ENCODE measurements at places on chromosomes 5 and 9. TPM values are rescaled to one million over a fixed set of nuclear protein-coding genes. Genes with fewer than 3 reads are reported as not detected.

The DNAJC18 gene
- 14.3 TPM for total RNA-seq

DNA sequence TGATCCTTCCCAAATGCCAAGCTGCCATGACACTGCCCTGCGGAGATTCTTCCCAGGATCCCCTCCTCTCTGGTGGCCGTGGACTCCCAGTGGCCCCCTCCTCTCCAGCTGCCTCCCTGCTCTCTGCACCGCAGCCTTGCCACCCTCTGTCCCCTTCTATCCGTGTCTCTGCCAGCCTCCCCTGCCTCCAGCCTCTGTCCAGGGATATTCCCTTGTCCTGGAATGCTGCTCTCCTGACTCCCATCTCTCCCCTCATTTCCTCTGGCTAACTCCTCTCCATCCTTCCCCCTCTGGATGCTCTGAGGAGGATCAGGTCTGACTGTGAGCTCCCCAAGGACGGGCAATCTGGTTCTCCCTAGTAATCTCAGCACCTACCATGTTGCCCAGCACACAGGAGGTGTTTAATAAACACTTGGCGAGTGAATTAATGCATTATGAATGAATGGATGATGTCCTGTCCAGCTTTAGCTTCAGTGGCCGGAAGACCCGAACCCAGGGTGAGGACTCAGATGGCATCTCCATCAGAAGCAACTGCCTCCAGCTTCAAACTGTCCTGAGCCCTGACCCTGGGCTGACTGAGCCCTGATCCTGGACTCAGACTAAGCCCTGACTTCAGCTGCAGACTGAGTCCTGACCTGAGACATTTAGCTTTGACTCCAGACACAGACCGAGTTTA, 7.5 kb upstream of the CRB2 start:
- H3K36me3 ChIP-seq, result no peaks in the 10 kb centered on the region
- H3K27me3 ChIP-seq, result peaks cover 44% of the 10 kb centered on the region
- DNase-seq, result no peak
- H3K4me1 ChIP-seq, result no peaks in the 10 kb centered on the region
- no peak overlapping the region for H3K27ac ChIP-seq
- no peak overlapping the region for H3K4me3 ChIP-seq

DNA sequence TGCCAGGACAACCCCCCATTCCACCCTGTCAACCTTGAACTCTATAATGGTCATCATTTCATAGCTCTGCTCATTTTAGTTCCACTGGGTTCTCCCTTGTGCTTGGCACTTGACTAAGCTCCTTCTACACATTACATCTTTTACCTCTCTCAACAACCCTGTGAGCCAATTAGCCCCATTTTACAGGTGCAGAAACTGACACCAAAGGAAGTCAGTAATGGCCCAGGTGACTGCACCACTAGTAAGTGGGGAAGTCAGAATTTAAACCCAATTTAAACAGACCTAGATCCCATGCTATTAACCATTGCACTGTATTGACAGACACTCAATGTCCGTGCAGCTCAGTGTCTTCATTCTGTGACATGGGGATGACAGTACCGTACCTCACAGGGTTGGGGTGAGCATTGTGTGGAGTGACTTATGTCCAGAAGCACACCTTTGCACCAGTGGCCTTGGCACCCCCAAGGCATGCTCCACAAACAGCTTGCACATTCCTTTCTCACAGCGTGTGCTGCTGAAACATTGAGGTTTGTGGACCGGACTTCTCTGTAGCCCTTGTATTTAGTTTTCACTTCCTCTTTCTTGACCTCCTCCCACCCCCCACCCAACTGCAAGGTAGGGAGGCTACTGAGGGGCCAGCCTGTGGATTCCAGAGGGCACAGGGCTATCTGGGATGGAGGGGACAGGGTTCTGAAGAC, 23.1 kb downstream of the IRF1 start:
- peaks cover 95% of the 10 kb centered on the region for H3K4me1 ChIP-seq
- H3K27me3 ChIP-seq, result no peaks in the 10 kb centered on the region
- H3K36me3 ChIP-seq, result peaks cover 6% of the 10 kb centered on the region
- H3K27ac ChIP-seq, result peak overlapping the region; percentile 76

The TXNDC8 gene
- total RNA-seq, result not detected

The NOL6 gene
- total RNA-seq, result 13.4 TPM

DNA sequence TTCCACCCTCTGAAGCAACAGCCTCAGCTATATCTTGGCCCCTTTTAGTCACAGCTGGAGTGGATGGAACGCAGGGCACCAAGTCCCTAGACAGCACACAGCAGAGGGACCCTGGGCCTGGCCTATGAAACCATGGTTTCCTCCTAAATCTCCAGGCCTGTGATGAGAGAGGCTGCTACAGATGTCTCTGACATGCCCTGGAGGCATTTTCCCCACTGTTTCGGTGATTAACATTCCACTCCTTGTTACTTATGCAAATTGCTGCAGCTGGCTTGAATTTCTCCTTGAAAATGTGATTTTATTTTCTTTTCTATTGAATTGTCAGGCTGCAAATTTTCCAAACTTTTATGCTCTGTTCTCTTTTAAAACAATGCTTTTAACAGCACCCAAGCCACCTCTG, 384.8 kb downstream of the PRR16 start:
- H3K27ac ChIP-seq, result no peak overlapping the region
- H3K4me3 ChIP-seq, result no peak overlapping the region
- H3K36me3 ChIP-seq, result no peaks in the 10 kb centered on the region
- DNase-seq, result no peak

DNA sequence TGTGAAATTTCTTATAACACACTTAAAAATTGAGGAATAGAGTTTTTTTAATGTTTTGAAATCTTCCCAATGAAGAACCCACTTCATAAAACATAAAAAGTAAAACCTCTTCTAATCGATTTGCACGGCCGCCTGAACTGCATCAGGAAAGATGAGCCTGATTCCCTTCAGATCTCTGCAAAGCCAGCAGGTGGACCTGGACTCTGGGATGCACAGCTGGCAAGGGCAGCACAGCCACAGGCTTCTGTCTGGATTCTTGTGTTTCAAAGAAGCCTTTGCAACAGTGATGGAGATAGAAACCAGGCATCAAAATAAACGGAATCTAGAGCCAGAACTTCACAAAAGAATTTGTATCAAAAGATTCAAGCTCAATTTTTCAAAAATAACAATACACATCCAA, 36.0 kb upstream of the SPATA31C2 start:
- H3K36me3 ChIP-seq, result no peaks in the 10 kb centered on the region
- H3K4me3 ChIP-seq, result no peak overlapping the region
- H3K4me1 ChIP-seq, result no peaks in the 10 kb centered on the region
- peaks cover 4% of the 10 kb centered on the region for H3K27me3 ChIP-seq
- no peak for DNase-seq
- H3K27ac ChIP-seq, result no peak overlapping the region

DNA sequence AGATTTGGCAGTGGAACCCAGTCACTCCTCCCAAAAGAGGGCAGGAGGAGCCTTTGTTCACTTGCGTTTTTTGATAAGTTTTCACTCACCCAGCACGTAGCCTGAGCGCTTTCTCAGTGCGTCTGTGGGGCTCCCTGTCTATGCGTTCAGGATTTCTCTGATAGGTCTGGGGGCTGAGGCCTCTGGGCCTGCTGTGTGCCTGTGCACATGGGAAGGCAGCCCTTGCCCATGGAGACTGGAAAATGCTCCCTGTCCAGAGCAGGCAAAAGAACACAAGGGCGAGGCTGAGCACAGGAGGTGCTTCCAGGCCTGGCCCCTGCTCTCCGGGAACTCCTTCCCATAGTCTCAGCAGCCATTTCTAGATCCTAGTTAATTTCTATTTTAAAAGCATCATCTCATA, 249.9 kb downstream of the FSTL4 start:
- H3K4me3 ChIP-seq, result no peak overlapping the region
- no peak for DNase-seq
- H3K4me1 ChIP-seq, result no peaks in the 10 kb centered on the region
- H3K36me3 ChIP-seq, result no peaks in the 10 kb centered on the region
- H3K27ac ChIP-seq, result no peak overlapping the region

All from left ventricle myocardium inferior (tissue), 1 donor.